ENCODE measurements at places on chromosomes 4 and X.

GRCh38 chrX:82648062-82648461, 860.0 kb upstream of the POU3F4 start:
- no peak for DNase-seq

GRCh38 chr4:56243107-56243506, 144.2 kb downstream of the AASDH start:
- DNase-seq: no peak

DNA sequence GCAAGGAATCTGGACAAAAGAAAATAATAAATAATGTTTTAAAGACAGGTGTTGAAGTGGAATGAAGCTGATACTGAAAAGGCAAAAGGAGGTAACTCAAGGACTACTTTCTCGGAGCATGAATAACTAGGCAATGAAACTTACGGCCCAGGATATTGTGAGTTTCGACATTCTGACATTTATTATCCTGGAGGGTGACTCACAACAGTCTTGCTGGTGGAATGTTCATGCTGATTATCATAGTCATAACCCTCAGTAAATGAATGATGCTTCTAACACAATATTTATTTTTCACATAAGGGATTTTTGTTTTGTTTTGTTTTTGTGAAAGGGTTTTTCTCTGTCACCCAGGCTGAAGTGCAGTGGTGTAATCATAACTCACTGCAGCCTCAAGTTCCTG, 147.0 kb upstream of the HPGD start:
- no peak for DNase-seq

DNA sequence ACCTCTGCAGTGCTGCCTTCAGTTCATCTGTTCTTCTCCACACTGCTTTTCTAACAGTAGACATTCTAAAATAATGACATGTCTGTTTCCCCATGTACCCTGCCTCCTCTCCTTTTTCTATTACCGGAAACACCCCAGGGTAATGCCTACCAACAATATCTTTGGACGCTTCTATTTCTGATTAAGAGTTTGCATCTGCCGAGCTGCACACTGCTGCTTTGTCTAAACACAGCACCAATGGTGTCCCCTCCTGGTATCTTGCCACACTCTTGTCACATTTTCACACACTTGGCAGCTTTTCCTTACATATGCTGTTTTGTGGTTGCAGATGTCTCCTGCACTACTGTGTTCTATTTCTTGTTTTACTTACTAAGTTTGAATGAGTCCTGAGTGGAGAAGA, 288.8 kb downstream of the GRIA2 start:
- no peak for DNase-seq

DNA sequence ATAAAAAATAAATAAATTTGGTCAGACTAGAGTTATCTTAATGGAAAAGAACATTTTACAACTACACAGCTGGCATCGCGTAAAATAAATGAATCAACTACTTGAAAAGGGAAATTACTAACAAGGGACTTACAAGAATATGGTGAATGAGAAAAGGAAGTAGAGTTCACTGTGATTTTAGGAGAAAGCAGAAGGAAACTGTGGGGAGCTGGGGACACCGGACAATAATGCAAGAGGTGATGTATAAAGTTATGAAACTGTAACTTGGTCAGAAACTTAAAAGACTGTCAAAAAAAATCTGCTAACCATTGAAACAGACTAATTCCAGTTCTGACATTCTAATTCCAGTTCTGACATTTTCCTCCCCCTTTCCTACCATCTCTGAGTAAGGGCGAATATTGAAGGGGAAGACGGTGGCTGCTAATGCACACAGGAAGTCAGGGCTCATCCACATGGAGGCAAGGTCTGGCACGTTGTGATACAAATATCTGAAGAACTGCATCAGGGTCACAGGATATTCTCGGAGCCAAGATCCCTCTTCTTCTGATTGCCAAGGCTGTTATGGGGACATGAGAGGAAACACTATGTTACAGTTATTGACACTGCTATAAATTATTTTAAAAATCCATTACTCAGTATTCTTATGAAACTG, 170.5 kb downstream of the CDS1 start:
- no peak for DNase-seq

GRCh38 chr4:159298502-159298901, 195.6 kb downstream of the RAPGEF2 start:
- DNase-seq: no peak

DNA sequence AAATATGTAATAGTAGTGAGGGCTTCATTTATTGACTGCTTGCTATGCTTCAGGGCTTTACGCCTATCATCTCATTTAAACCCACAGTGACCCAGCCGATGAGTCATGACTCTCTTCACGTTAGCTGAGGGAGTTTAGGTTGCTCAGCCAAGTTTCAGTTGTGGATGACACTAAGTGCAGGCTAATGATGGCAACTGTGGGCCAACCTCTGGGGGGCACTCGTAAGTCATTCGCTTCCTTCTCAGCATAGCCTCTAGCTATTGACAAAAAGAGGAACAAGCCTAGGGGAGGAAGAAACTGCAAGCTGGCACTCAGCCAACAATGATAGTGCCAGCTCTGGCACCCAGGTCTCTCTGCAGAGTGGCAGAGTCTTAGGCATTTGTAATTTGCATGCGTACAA, 325.0 kb downstream of the ARHGAP10 start:
- DNase-seq: peak; percentile 9

DNA sequence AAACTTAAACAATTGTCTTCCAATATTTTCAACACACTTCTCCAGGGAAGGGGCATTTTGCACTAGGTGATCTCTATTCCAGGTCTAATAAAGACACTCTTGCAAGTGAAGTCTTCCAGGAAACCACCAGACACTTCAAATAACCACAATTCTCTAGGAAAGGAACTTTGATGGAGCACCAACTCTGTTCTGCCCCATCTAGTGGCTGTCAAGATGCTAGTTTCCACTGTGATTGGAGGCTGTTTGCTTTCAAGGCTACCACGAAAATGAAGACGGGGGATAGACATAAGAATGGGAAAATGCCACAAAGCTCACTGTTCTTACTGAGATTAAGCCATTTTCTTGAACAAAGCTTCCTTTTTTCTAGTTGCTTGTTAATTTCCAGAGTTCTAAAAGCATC, 100.6 kb upstream of the F9 start:
- DNase-seq: no peak

DNA sequence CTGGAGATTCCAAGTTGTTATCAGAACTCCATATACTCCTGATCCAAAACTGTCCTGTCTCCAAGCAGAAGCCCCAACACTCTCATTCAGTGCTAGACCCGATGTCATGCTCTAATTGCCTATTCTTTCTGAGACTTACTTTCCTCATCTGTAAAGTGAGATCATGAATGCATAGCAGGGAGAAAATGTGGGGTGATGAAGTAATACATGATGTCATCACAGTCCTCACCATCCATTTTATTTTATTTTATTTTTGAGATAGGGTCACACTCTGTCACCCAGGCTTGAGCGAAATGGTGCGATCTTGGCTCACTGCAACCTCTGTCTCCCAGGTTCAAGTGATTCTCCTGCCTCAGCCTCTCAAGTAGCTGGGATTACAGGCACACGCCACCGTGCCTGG, 1554.0 kb upstream of the ADGRL3 start:
- no peak for DNase-seq

GRCh38 chr4:173498023-173498422, 32.0 kb downstream of the HAND2 start:
- no peak for DNase-seq

GRCh38 chr4:15303052-15303641, 124.7 kb upstream of the C1QTNF7 start:
- no peak for DNase-seq

GRCh38 chrX:72705111-72705510, 9.0 kb downstream of the PHKA1 start:
- no peak for DNase-seq

DNA sequence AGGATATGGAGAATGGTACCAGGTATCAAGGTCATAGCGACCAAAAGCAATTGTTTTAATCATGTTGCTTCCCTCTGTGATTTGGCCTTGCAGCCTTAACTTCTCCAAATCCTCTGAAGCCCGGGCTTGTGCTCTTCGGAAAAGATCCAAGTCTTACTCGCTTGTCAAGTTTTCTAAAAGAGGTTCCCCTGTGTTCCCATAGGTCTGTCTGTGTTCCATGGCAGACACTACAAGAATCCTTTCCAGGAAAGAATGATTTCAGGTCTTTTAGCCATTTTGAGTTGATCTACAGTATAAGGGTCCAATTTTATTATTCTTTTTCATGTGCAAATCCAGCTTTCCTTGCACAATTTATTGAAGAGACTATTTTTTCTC, 710.6 kb upstream of the DIAPH2 start:
- DNase-seq: no peak

GRCh38 chrX:9135901-9136510, 102.1 kb upstream of the FAM9B start:
- no peak for DNase-seq

DNA sequence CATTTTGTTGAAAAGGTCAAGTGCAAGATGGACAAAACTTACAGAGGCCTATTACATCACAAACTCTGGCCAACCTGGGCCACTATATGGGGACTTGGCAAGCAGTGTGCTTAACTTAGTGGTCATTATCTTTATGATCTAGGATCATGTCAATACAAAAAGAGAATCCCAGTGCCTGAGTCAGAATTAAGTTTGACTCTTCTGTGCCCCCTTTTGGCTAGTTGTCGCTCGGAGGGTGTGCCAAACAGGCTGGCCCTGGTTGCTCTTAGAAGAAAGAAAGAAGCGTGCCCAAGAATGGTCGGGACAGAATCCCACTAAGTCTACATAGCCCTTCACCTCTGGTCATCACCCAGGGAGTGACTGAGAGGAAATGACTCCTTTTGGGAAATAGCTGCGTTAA, 100.1 kb downstream of the EIF4E start:
- DNase-seq: peak; percentile 7

GRCh38 chr4:130632731-130633604, 1537.0 kb downstream of the C4orf33 start:
- no peak for DNase-seq

- DNase-seq: no peak
Observed at GRCh38 chr4:144591401-144591800, 54.6 kb upstream of the HHIP start.

- DNase-seq: no peak
Observed at GRCh38 chr4:177109769-177110168, 199.9 kb upstream of the NEIL3 start.

DNA sequence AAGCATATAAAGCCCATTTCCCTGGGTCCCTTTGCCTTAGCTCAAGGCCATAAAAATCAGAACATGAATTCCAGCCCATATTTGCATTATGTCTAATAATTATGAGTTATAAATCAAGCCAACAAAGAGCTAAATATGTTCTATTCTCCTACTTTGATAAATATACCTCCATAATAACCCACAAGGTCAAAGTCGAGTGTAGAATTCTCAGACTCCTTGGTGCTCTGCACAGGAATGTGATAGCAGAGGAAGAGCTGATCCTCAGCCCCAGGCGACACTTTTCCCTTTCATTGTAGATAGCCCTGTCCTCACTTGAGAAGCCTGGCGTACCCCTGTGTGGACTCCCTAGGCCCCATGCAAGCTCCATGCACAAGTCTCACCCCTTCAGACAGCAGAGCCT, 85.6 kb downstream of the CASP3 start:
- DNase-seq: no peak

DNA sequence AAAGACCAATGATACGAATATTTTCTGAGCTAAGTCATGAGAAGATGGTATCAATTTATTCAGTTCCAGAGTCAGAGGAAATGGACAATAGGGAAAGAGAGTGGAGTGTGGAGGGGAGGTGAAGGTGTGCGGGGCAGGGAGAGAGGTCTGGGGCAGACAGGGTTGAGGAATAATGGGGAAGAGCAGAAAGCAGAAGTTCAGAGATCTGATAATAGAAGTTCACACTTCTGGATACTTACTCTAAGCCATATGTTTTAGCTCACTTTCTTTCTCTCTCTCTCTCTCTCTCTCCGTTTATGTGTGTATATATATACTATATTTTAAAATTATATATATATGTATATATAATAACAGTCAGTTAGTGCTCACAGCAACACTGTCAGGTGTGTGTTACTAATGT, 40.4 kb downstream of the FOXR2 start:
- DNase-seq: no peak

DNA sequence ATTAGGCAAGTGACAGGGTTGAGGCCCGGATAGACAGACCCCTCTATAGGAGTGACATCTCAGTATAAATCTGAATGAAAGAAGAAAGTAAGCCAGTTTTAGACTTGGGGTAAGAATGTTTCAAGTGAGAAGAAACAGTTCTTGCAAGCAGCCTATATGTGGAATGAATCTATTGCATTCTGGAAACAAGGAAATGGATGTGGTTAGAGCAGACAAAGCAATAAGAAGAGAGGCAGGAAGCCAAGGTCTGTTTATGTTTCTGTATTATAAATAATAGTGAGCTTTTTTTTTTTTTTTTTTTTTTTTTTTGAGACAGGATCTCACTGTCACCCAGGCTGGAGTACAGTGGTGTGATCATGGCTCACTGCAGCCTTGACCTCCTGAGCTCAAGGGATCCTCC, 255.8 kb downstream of the UNC5C start:
- DNase-seq: no peak

- DNase-seq: no peak
Observed at GRCh38 chrX:142671036-142671435, 354.7 kb upstream of the SPANXN4 start.

- DNase-seq: no peak
Observed at GRCh38 chr4:78179196-78179595, 122.1 kb downstream of the FRAS1 start.

DNA sequence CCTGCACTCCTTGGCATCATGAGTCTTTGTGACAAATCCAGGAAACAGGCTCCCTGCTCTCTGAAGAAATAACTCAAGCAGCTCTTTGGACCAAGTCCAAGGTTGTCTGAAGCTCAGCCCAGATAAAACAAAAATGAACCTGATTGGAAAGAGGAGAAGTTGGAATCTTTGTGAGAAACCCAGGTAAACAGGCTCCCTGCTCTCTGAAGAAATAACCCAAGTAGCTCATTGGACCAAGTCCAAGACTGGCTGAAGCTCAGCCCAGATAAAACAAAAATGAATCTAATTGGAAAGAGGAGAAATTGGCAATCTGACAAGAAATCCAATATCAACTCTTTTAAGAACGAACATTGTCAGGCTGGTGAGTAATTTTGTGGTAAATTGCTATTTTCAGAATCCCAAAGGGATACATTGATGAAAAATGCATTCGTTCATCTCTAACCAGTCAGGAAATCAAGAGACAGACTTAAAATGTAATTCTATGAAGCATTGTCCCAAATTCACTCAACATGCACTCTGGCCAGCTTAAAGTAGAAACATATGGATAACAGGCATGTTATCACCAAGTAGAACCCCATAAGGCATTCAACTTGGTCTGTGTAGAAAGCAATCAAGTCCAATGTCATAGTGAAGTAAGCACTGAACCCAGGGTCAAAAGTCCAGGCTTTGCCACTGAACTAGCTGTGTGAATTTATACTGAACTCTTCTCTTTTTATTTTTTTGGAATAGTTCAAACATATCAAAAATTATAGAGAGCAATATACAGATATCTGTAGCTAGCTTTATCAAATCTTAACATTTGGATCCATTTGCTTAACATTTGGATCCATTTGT, 16.8 kb upstream of the NFXL1 start:
- DNase-seq: no peak

DNA sequence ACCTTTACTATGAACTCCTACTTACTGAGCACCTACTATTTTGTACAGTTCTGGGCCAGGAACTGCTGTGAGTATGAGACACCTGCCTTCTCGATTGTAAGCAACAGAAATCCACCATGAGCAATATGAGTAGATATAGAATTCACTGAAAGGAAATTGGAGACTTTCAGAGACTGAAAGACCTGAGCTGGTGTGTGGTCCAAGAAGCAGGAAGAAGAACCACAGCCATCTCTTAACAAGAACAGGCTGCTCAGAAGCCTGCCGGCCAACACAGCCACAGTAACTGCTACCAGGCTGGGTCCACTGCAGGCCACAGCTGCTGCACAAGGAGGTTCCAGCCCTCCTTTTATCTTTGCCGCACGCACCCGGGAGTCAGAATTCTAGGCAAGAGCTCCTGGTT, 10.8 kb upstream of the ACSL1 start:
- no peak for DNase-seq

GRCh38 chr4:139700568-139700967, 34.9 kb downstream of the MGST2 start:
- no peak for DNase-seq
